NCI-H345 (cell line): ENCODE measurements at places on chromosomes 2 and 18.

- DNase-seq, result no peak
Observed at GRCh38 chr18:7817575-7818230, 250.6 kb downstream of the PTPRM start.

DNA sequence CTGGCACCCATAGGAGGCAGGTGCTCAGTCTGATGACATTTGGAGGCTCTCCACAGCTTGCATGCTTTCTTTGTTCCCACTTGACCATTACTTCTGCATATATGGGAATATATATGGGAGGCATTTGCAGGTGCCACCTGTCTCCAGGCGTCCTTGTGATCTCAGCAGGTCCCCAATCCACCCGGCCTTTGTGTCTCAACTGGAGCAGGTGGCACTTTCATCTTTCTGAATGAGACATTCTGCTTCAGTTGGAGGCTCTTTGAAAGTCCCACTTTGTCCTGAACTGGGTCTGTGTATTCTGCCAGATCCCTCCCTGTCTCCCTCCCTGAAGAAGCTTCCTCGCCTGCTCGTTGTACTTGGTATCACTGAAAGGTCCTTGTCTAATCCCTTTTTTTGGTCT lies 318.1 kb upstream of the EPAS1 start:
- DNase-seq, result peak; percentile 92

DNA sequence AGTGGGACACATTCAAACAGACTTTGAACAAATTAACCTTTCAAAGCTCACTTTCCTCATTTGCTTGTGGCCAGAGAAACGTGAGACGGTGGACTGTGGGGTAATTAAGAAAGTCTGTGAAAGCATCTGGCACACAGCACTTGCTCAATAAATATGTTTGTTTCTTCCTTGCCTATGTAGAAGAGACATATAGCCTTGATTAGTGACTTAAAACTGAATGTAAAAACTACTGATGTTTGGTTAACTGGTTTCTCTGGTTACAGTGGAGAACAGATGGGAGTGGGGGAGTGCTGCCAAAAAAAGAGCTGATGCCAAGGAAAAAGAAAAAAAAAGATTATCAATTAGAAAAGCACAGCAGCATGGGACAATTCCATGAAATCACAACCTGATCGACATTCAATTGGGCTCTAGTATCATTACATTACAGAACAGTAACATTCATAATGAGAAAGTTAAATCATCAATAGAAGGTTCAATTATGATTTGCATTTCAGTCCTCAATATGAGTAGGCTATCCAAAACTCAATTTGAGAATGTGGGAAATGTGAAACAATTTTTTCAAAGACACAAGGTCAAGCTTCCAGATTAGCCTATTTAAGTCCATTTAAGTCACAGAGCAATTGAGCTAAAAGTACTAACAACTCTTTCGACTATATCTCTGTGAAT lies 14.7 kb downstream of the CUL3 start:
- no peak for DNase-seq

DNA sequence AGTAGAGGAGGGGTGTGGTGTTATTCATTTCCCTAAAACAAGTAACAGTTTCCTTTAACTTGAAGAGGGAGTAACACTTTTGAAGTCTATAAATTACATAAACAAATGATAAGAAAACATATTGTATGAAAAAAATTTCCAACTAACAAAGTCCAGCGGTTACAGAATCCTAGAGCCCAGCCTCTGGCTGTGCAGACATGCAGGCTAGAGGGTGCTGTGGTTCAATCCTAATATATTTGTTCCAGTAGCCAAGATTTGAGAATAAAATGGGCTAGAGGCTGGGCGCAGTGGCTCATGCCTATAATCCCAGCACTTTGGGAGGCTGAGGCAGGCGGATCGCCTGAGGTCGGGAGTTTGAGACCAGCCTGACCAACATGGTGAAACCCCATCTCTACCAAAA lies 56.9 kb downstream of the WDR75 start:
- no peak for DNase-seq
